Urothelium cell line (cell line): ENCODE measurements at places on chromosomes 2 and 18.

DNA sequence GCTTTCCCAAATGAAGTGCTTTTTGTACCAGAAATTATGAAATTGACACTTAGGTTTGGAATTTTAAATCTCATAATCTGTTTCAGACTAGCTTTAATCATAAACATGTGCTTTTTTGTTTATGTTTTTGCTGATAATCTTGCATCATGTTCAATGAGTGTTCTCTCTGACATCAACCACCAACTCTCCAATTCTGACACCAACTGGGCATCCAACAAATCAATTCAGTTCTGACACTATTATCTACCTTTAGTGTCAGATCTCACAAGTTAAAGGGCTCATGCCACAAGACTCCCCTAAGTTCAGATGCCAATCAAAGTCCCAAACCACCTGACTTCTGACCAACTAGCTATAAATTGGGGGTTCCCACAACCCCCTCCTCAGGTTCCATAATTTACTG lies 19.6 kb downstream of the PELI1 start:
- no peak for DNase-seq

DNA sequence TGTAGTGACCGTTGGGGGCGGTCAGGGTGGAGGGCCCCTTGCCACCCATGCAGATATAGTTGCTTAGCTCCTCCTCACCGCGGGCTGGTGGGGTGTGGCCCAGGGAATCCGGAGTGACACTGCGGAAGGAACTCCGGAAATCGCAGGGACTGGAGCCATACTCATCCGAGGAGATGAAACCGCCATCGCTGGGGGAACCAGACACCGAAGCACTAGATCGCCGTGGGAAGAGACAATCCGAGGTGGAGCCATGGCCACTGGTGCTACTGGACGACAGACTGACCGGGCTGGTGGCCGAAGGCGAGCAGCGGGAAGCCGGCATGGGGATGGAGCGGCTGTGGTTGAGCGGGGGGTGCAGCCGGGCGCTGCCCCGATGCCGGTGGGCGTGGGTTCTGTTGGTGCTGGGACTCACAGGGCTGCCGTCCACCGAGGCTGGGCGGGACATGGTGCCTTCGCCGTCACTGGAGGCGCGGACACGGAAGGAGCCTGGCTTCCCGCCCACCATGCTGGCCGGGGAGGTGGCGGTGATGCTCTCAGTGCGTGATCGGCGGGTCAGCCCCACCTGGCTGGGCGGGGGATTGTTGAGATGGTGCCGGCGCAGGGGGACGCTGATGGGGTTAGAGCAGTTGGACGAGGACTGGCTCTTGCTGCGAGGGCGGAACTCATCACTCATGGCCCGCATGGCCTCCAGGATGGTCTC lies 2.2 kb downstream of the IRS1 start:
- DNase-seq: no peak

- peak; percentile 17 for DNase-seq
Observed at GRCh38 chr2:131641414-131642206, 113.9 kb downstream of the CCDC74A start.

DNA sequence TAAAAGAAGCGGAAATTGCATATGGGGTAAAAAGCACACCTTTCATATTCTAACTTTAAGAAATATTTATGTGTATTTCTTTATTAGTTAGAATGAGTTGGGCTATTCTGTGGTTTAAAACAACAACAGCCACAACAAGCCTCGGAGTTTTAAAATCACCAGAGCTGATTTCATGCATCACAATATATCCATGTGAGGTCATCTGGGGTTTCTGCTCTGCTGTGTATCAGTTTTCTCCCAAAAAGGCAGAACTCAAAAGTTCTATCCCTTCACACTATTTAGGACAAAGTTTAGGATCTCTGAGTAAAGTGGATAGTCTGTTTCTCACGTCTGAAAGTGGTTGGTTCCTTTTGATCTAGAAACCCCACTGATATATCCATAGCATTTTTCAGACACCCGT lies 601.5 kb upstream of the GCFC2 start:
- DNase-seq: no peak

DNA sequence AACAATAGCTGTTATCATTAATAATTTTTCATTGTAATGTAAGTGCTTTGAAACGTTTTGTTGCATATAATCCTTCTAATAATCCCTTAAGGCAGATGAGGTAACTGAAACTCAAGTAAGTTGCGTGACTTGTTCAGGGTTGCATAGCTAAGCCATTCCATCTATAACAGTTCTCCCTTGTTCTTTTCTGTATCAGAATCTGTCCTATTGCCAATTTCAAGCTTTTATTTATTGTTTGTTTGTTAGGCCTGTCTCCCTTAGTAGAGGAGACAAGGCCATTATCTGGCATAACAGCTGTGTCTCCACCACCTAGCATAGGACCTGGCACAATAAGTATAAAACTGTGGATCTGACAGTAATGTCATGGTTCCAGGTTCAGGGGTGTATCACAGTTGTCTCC lies 19.4 kb downstream of the BABAM2 start:
- DNase-seq: no peak

GRCh38 chr2:144330951-144331673 lies 188.8 kb downstream of the ZEB2 start:
- no peak for DNase-seq

- no peak for DNase-seq
Observed at GRCh38 chr2:62465741-62466502, 40.1 kb downstream of the TMEM17 start.

DNA sequence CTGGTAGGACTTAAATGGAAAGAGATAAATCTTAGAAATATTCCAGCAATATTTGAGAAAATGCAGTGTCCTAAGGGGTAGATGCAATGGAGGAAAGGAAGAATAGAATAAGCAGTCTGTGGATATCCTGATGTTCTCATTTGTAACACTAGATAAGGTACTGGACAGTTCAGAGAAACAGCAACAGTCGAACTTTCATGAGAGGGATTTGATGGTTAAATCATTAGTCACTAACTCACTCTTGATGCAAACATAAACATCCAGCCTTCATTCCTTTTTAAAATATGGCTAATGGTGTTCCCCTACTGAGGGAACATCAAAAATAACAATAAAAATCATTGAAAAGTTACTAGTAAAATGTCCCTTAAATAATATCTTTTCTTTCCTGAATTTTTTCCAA lies 211.4 kb upstream of the SLC39A10 start:
- DNase-seq: no peak

DNA sequence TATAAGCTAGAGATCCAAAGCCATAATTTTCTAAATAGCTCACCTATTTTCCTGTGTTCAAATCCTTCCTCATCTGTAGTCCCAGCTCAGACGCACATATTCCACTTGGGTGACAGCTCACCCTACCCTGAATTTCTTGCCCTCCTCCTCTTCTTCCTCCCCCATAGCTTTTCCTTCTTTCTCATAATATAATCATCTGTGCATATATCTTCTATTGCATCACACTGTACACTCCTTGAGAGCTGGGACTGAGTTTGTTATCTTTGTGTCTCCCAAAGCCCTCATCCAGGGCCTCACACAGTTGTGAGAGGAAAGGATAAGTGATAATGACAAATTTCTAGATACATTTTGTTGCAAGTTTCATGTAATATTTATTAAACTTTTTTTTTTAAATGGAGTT lies 55.9 kb upstream of the RTN4 start:
- DNase-seq: no peak

DNA sequence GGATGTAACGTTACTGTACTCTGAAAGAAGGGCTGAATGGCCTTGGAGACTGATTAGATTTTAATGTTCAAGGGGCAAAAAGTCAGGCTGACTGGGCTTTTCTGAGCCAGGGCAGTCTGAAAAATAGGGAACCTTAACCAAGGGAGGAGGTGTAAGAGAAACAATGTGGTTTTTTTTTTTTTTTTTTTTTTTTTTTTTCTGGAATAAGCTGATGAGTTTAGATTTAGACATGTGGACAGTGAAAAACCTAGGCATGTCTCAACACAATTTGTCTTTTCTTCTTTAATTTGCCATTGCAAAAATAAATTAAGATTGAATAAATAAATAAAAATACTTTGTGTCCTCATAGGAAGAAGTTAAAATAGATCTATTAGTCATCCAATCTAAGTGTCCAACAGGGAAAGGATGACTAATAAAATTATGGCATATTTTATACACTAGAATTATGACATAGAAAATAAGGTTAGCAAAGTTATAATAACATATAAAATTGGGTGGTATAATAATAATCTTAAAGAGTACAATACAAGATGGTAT lies 237.6 kb upstream of the TRIB2 start:
- DNase-seq: no peak

DNA sequence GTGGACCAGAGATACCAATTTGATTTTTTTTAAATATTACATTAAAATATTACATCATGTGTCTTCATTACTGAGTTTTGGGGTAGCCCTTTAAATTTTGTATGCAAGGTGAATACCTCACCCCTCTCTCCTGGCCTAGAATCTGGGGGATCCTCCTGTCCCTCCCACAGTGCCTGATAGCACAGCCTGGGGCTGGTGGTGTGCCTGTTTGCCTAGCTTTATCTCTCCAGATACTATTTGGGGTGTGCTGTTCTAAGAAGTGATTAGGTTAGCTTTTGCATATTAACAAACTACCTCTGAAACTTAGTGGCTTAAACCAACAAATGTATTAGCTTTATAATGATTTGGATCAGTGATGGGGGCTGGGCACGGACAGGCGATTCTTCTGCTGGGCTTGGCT lies 20.7 kb upstream of the B3GNT7 start:
- no peak for DNase-seq

DNA sequence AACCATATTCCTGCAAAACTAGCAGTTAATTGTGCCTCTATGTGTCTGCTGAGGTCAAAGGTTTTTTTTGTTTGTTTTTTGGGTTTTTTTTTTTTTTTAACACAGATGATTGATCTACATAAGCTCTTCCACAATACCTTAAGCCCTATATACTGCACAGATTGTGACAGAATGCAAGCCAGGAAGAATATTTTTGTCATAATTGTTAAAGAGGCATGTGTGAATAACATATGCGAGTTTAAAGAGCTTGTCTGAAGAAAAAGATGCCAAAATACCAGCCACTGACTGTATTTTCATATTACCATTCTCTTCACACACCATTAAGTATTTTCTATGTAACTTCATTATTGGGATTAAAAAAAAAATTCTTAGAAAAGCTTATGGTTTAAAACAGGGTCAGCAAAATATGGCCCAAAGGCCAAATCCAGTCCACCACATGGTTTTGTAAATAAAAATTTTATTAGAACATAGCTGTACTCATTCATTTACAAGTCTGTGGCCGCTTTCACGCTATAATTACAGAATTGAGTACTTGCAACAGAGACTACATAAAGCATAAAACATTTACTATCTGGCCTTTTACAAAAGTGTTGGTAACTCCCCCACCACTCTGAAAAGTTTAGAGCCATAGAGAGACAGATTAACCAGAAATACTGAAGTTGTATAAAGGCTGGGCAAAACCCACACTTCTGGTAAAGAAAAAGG lies 89.9 kb downstream of the TRIP12 start:
- no peak for DNase-seq

DNA sequence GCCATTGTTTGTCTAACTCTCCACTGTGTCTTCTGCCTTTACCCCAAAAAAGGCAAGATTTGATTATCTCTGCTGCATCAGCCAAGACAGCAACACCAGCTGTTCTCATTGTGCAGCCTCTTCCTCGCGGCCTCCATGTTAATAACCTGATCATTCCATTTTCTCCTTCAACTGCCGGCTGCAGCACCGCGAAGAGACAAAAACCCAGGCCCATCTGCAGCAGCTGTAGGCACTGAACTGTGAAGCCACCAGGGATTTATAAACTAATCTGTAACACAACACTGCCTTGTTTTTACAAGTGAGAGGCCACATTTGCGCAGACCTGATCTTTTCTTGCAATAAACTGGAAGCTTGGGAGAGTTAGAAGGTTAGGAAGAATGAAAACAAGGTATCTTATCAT lies 147.8 kb downstream of the SATB2 start:
- no peak for DNase-seq

- peak; percentile 18 for DNase-seq
Observed at GRCh38 chr2:143686585-143687164, 557.5 kb downstream of the ARHGAP15 start.

DNA sequence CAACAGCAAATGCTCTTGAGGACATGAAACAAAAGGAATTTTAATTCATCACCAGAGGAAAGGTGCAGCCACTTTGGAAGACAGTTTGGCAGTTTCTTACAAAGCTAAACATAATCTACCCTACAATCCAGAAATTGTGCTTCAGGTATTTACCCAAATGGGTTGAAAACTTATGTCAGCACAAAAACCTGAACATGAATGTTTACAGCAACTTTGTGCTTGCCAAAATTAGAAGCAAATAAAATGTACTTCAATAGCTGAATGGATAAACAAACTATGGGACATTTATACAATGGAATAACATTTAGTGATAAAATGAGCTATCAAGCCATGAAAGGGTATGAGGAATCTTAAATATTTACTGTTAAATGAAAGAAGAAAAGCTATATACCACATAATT lies 6.9 kb upstream of the MAP2 start:
- DNase-seq: no peak

- DNase-seq: no peak
Observed at GRCh38 chr18:61596296-61596695, 263.1 kb downstream of the CDH20 start.

DNA sequence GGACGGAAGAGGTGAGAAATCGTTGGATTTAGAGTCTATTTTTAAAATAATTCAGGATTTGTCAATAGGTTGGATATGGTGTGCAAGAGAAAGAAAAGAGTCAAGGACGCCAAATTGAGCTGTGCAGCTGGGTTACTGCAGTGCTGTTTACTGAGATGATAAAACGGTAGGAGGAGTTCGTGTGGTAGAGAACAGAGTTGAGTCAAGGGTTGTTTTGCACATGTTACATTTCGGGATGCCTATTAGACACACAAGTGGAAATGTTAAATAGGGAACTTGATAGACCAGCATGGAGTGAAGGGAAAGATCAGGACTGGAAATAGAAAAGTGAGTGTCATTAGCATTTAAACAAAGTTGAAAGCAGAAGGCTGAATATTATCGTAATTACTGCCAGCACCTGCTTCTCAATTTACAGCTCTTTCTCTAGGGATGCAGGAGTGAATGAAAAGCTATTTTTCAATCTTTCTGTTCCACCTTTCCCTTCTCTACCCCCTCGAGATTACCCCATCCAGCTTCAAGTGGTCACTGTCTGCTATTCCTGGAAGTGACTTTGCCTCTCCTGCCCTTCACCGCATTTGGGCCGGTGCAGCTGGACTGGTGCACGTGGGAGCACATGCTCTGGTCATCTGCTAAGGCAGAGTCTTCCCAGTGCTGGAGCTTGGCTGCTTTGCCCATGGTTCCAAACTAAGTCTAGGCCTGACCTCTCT lies 30.3 kb downstream of the GPR75 start:
- DNase-seq: no peak

- no peak for DNase-seq
Observed at GRCh38 chr2:200041639-200042038, 86.3 kb downstream of the MAIP1 start.

DNA sequence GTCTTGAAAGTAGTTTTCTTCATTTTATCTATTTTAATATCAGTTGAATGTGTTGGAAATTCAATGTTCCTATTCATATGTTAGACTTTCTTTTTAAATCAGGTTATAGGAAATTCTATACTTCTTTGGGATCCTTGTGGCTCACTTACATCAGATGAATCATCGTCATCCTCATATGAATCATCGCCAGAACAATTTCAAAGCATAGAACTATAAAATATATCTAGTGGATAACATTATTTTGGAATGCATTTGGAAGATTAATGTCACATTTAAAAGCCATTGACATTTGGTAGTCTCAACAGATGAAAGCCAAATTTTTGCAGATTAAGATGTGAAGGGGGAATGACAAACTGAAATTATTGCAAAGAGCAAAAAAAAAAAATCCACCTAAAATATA lies 94.1 kb downstream of the FAM161A start:
- DNase-seq: no peak
